GM23338 (cell line): ENCODE measurements at places on chromosomes 6 and 20.

GRCh38 chr20:58839474-58839874, 11.2 kb downstream of the GNAS-AS1 start:
- DNase-seq, result peak; percentile 74

DNA sequence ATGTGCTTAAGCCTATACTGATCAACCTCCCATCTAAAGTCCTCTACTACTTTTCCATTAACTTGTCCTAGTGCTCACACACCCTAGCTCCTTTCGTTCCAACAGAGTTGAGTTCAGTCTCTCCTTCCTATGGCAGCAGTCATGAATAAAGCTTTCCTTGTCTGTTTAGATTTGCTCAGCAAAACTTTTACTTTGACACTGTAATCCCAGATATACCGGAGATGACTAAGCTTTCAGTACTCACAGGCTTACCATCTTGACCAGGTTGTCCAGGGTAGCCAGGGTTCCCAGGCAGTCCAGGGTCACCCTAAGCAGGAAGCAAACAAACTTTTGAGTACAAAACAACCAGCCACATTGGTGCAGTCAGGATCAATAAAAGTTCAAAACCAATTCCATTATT, 90.7 kb downstream of the COL21A1 start:
- no peak for DNase-seq

- DNase-seq, result no peak
Observed at GRCh38 chr6:17197607-17198006, 83.6 kb upstream of the RBM24 start.

- no peak for DNase-seq
Observed at GRCh38 chr6:142013287-142013686, 119.4 kb upstream of the GJE1 start.

DNA sequence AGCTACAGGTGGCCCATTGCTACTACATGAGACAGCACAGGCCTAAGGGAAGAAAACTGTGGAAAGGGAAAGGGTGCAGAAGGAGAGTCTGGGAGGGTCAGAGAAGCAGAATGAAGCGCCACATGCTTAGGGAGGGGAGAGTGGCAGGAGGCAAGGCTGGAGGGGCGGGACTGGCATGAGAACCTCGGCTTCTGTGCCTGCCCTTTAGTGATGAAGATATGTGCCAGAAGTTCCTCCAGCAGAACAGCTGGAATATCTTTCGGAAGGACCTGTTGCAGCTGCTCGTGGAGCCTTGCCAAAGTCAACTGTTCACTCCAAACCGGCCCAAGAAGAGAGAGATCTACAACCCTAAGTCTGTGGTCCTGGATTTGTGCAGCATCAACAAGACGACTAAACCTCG, 61.8 kb downstream of the CNBD2 start:
- DNase-seq, result no peak

DNA sequence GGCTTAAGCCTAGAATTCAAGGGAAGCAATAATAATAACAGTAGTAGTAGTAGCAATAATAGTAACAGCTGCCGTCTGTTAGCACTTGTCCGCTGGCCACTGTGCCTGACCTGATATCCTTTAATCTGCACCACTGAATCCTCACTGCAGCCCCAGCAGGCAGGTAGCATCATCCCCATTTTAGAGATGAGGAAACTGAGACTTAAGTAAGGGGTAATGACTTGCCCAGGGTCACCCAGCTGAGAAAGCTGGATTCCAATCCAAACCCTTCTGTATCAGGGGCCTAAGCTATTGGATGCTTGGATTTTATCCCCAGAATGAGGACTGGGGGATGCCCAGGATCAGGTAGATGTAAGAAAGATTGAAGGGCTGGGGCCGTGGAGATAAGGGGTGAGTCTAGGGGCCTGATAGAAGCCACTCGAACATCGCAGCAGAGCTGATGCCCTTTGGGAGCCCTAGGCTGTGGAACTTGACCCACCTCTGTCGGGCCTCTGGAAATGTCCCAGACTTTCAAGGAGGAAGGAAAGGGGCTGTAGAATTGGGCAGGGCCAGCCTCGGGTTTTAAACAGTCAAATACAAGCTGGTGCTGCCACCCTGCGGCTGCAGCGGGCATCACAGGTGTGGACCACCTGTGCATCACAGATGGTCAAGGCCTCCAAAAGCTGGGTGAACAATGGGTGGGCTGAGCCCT, 102.1 kb upstream of the MYL9 start:
- peak; percentile 89 for DNase-seq

GRCh38 chr6:111743360-111743759, 129.9 kb downstream of the FYN start:
- DNase-seq, result no peak

GRCh38 chr6:170437719-170438401, 115.2 kb downstream of the PSMB1 start:
- DNase-seq, result no peak

DNA sequence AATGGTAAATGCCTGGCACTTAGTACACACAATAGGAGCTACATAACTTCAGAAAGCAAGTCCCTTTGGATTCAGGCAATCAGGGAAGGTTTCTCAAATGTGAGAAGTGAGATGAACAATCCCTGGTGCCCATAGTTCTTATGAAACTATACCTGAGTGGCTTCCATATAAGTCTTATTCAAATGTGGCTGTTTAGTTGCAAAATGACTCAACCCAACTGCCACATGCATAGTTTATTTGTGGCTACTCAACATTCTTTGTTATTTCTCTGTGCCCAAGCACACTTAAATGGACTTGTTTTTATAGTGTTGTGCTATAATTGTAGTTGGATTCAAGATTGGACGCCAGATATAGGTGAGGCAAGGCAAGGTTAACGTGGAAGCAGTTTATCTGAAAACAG, 93.7 kb upstream of the ATXN1 start:
- DNase-seq, result no peak

- DNase-seq, result no peak
Observed at GRCh38 chr20:64131406-64131805, 24.0 kb upstream of the NPBWR2 start.
